GM04503 (cell line): ENCODE measurements at places on chromosomes 7 and 10.
A peak's percentile ranks its signal among the peaks of the same experiment; 100 is the strongest.

DNA sequence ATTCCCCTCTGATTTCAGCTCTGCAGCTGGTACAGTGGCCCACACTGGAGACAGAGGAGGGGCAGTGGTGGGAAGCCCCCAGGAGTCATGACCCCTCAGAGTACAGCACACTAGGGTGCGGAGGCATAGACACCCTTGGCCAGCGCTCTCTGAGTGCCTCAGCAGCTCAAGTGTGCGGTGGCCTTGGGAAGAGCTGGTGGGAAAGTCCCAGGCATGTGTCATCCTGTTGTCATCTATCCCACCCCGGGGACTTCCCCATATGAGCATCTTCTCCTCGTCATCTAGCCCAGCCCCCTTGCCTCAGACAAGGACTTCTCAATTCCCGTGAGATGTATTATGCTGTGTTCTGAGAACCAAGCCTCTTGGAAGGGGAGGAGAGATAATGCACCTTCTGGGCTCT, 15.6 kb upstream of the PPIF start:
- DNase-seq = peak; percentile 68

DNA sequence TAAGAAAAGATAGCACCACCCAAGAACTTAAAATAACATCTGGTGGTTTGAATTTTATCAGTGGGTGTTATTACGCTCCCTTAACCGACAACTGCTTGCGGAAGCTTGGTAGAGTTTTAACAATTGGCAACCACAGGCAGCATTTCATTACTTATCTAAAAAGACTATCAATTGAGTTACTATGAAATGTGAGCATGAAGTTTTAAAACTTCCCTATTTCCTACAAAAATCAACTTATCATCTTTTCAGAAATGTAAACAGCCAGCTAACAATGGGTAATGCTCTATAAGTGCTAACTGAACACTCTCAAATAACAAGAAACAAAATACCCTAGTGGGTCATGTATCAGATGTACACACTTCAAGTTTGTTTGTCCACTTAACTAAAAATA, 68.8 kb downstream of the OSBPL3 start:
- DNase-seq = no peak

DNA sequence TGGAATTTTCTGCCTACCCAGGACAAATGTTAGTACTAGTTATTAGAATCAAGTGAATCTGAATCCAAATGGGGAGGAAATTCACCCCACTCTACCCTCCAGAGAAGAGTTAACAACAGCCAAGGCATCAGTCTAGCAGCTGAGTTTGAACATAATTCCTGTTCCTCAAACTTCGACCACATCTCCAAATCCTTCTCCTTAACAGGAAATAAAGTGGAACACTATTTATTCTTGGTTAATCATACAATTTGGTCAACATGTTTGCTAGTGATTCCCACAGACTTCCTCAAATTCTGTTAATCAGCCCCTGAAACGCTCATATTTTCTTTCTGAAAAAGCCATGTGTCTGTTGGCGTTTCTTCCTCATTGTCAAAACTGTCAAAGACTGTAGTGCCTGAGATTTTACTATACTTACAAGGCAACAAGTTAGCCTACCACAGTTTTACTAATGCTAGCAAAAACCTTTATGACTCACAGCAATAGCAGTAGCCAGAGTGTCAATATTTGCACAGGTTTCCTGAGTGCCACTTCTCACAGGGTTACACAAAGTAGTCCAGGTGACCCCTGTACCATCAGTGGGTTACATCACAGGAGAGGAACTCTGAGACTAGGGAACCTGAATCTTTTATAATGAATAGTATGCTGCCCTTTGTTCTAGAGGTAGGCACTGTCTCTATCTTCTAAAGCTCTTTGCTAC, 202.9 kb downstream of the GRM3 start:
- DNase-seq = no peak

DNA sequence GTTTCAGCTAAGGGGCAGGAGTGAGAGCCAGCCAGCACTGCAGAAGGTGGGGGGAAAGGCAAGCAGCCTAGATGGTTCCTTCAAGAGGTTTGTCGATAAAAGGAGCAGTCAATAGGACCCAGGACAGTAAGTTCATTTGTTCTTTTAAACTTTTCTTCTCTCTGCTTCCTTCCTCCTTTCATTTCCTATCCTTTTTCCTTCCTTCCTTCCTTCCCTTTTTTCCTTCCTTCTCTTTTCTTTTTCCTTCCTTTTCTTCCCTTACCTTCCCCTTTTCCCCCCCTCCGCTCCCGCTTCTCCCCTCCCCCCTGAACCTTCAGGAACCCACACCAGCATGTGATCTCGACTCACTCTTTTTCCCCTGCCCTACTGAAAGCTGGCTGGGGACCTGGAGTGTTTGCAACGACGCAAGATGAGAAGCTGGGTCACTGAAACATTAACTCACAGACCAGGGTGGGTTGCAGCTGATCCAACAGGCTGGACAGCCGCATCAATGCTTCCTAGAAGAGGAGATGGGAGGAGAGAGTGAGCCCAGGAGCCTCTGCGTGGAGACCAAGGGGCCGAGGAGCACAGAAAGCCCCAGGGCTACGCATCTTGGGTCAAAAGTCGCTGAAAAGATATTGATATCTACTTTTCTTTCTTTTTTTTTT, 103.4 kb upstream of the SDK1 start:
- no peak for DNase-seq

DNA sequence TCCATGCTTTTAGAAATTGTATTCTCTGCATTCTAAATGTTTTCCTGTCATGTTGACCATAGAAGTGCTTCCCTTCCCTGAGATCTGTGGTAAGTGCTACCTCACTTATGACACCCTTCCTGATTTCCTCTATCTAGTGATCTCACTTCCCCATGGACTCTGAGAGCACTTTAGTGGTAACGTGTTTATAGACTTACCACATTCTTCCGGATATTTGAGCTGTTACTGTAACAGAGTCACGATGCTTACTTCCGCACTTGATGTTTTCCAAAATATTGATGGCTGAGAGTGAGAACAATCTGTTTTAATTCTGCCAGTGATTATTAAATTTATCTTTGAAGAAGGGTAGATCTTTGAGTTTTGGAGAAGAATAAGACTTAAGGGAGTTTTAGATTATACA, 60.1 kb upstream of the NAMPT start:
- no peak for DNase-seq

- no peak for DNase-seq
Observed at GRCh38 chr7:132066761-132067171, 509.5 kb downstream of the PLXNA4 start.

GRCh38 chr10:111455776-111456426, 379.1 kb downstream of the ADRA2A start:
- peak; percentile 14 for DNase-seq

DNA sequence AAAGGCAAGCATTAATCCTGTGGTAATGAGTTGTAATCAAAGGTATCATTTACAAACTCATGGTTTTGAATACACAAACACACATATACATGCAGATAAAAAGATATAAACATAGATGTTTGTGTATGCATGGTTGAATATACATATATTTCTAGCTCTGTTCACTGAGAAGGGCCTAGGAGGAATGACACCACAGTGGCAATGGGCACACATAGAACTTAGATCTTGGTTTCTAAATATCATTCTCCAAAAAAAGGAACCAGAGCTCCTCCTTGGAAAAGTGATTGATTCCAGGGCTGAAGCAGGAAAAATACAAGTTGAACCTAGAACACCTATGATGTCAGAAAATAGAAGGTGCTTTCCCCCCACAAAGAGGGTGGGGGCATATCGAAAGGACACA, 6.9 kb downstream of the CUL2 start:
- no peak for DNase-seq

- DNase-seq = no peak
Observed at GRCh38 chr7:79401254-79401653, 52.2 kb downstream of the MAGI2 start.

- no peak for DNase-seq
Observed at GRCh38 chr7:92843034-92843760, 6.8 kb upstream of the CDK6 start.

- DNase-seq = peak; percentile 49
Observed at GRCh38 chr10:6766131-6766801, 186.2 kb upstream of the PRKCQ start.

DNA sequence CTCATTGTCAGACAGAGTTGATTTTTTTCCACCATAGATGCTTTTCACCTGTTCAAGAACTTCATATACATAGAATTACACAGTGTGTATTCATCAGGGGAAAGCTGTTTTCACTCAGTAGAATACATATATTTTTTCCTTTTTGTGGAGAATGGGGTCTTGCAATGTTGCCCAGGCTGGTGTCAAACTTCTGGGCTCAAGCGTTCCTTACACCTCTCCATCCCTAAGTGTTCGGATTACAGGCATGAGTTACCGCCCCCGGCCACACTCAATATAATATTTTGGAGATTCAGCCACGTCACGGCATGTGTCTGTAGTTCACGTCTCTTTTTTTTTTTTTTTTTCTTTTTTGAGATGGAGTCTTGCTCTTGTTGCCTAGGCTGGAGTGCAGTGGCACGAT, 7.5 kb upstream of the SMC3 start:
- no peak for DNase-seq

DNA sequence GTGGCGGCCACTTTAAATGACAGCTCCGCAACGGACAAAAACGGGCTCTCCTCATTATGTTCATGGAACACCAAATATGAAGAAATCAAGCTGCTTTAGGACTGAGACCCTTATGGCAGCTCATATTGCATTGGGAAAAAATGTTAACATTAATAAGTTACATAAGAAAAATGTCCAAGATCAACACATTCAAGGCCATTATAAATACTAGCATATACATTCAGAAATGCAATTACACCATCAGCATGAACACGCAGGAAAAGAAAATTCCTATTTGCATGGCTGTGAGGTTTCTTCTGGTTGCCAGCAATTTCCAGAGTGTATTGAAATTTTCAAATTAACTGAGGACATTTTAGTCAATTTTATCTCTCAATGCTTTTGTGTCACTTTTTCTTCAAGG, 374.1 kb upstream of the NRP1 start:
- DNase-seq = no peak

GRCh38 chr10:50882540-50882983, 2.9 kb downstream of the A1CF start:
- no peak for DNase-seq
